ENCODE measurements at places on chromosomes 4 and X.

DNA sequence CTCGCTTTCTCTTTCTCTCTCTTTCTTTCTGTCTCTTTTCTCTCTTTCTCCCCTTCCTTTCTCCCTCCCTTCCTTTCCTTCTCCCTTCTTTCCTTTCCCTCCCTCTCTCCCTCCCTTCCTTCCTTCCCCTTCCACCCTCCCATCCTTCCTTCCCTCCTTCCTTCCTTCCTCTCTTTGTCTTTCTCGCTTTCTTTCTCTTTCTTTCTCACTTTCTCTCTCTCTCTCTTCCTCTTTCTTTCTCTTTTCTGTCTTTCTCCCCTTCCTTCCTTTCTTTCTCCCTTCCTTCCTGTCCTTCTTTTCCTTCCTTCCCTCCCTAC is 2.1 kb upstream of the SORCS2 start:
- no peak for DNase-seq

DNA sequence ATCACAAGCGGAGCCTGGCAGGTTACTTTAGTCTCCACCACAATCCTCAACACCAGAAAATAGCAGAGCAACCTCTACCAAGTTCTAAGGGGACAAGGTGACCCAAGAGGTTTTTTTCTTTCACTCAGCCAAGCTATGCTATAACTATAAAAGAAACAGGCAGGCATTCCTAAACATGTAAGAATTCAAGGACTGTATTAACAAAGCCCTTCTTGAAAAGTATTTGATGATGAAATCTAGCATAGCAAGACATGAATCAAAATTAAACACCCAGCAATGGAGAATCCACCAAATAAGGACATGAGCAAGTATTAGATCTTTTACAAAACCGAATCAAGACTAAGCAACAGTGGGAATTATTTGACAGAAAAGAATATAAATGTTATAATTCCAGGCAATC is 25.7 kb upstream of the C1QTNF7 start:
- DNase-seq, result no peak

DNA sequence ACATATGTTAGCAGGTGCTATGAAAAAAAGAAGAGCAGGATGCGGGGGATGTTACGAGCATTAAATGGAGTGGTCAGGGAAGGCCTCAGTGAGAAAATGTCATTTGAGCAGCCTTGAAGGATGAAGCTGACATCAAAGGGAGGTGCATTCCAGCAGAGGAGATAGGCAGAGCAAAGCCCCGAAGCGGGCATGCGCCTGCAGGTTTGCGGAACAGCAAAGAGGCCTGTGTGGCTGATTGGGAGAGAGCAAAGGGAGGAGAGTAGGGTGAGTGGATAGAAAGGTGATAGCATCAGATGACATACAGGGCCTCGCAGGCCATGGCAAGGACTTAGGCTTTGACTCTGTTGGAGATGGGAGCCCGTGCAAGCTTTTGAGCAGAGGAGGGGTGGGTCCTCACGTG is 95.4 kb upstream of the GPR50 start:
- DNase-seq, result no peak

DNA sequence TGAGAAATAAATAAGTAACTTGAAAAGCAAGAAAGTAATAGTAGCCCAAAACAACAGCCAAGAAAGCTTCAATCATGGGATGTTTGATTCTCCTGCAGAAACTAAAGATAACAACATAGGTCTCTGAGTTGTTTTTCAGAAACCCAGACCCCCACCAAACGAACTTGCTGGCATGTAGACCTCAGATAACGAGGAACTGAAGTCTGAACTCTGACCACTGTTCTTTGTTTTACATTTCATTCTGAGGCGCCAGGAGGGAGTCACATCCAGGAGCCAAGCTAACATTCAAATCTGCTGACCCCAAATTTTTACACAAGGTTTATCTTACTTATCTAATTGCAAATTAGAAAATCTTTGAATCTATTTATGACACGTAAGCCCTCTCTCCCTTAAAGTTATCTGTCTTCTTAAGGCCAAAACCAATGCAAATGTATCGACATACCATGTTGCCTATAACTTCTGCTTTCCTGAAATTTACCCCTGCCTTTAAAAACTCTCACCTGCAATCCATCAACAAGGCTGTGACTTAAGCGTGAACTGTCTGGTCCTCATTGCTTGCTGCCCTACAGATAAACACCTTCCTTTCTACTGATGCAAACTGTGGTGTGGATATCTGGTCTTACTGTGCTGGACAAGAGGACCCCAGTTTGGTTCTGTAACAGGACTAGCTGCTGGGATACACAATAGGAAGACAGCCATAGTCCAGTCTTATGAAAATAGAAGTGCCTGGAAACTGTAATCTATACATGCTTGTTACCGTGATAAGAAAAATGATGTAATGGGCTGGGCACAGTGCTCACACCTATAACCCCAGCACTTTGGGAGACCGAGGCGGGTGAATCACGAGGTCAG is 37.5 kb upstream of the NEIL3 start:
- DNase-seq, result no peak

GRCh38 chr4:2820216-2820982 is 23.2 kb upstream of the ADD1 start:
- DNase-seq, result no peak

DNA sequence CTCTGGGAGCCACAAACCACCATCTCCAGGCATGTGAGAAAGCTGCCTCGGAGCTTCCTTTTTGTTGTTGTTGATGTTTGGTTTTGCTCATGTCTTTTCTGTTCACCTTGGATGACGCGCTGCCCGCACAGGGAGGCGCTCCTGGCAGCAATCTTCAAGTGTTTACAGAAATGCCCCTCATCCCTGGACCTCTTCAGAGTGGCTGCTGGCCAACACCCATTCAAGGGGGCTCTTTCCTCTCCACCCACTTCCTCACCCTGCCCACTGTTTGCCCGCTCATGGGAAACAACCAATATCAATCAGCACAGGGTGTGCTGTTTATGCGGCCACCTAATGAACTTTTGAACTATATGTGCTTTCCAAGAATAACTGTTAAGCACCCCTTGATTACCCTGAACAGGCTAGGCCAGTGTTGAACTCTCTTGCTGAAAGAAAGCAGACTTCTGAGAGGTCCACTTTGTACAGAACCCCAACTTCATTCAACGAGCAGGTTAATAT is 355.1 kb upstream of the CLNK start:
- no peak for DNase-seq

DNA sequence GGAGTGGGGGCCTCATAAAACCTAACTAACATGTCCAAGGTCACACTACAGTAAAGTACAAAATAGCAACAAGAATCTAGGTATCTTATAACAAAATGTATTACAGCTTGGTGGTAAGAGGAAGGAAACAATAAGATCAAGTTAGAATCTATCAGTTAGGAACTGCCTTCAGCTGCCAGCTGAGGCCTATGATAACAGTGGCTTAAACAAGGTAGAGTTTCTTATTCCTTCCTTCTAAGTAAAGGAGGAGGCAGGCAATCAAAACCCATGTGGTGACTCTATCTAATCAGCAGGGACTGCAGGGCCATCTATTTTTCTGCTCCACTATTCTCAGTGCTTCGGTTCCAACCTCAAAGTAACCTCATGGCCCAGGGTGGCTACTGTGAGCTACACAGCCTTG is 10.9 kb downstream of the SH3D19 start:
- no peak for DNase-seq

DNA sequence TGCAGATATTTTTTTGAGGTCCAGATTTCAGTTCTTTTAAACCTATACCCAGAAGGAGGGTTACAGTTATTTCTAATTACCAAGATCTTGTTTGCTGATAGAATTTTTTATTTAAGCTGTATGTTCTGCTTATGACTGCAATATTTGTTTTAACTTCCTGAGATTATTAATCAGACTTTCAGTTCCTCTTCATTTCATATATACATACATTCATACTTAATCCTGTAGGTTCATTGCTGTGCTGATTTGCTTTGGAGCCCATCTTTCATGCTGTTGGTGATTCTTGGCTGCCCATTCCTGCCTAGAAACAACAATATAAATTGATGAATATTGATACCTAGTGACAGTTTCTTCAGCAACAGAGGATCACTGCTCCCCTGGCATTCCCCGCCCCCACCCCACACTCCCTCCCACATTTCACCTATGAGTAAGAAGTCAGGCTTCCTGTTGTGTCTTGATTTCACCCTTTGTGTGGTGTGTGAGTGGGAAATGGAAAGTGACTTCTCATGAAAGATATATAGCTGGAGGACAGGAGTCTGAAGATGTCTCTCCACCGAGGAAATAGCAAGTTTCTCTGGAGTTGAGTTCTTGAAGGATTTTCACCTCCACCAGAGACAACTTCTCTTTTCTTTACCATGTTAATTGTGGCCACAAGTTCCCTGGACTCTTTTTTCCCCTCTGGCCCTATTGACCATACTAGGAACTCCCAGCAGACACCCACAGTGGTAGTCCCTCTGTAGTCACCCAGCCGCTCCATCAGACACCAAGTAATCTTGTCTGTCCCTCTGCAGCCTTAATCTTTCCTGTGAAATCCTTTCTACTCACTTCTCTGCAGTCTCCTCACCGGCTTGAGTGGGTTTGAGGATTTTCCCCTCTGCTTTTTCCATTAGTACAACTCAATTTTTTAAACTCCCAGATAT is 118.4 kb downstream of the ASB9 start:
- DNase-seq, result peak; percentile 2

DNA sequence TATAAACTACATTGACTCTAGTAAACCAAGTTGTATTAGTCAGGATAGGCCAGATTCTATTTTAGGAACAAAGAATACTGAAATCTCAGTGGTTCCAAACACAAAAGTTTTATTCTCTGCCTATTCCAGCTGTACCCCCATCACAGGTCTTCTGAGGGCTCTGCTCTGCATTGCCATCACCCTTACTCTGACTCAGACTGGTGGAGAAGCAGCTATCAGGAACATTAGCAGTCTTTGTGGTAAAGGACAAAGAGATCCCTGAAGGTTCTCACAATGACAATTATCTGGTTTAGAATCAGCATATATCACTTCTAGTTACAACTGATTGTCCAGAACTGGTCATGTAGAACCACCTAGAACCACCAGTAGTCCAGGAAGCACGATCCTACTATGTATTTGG is 251.1 kb downstream of the GLUD2 start:
- no peak for DNase-seq

GRCh38 chr4:169236873-169237626 is 33.7 kb downstream of the SH3RF1 start:
- DNase-seq, result no peak

- DNase-seq, result peak; percentile 52
Measured at GRCh38 chr4:37889849-37890800, 759 bp upstream of the TBC1D1 start.

GRCh38 chrX:150310417-150310816 is 52.7 kb upstream of the MAMLD1 start:
- DNase-seq, result no peak
